ENCODE measurements at places on chromosomes 11 and 22.

DNA sequence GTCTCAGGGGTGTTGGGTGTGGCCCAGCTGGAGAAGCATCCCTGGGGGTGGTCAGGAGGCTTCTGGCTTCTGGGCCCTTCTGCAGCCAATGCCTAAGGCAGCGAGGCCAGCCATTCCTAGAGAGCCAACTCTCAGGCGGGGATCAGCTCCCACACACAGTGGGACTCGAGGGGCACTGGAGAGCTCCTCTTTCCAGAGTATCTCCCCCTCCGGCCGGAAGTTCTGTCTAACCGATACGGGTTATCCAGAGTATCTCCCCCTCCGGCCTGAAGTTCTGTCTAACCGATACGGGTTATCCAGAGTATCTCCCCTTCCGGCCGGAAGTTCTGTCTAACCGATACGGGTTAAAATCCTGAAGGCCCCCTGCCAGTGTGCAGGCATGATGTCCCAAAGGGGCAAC lies 71.2 kb upstream of the B3GAT1 start:
- DNase-seq = no peak

- peak; percentile 55 for DNase-seq
Measured at GRCh38 chr11:79441461-79441875, 638 bp upstream of the TENM4 start.

DNA sequence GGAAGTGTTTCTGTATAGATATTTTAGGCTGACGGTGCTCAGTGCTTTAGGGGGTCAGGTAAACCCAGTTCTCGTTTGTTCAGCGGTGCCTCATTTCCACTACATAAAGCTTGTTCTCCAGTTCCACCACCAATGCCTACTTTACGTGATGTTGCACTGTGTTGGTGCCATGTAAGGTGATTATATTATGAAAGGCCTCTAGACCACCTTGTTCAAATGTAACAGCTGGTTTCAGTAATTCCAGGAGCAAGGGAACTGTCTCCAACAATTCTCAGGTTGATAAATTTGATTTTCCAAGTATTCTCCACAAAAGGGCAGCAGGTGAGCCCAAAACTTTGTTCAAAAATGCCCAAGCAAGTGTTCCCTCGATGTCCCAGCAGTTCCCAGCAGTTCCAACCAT lies 83.7 kb upstream of the SEPTIN5 start:
- DNase-seq = no peak

DNA sequence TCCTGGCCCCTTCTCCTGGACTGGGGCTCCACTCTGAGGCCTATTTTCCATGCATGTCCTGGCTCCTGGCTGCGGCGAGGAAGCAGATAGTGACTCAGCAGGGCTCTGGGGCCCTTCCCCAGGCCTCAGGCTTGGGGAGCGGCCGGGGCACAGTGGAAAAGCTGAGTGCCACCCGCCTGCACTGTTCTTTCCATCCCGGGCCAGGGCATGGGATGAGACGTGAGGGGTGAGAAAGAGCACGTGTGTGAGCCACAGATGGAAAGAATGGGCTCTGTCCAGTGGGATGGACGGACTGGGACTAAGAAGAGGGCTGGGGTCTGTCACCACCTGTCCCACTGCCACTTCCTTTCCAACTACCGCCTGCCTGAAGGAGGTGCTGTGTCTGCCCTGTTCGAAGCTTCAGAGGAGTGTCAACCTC lies 12.8 kb downstream of the SLC37A2 start:
- no peak for DNase-seq

DNA sequence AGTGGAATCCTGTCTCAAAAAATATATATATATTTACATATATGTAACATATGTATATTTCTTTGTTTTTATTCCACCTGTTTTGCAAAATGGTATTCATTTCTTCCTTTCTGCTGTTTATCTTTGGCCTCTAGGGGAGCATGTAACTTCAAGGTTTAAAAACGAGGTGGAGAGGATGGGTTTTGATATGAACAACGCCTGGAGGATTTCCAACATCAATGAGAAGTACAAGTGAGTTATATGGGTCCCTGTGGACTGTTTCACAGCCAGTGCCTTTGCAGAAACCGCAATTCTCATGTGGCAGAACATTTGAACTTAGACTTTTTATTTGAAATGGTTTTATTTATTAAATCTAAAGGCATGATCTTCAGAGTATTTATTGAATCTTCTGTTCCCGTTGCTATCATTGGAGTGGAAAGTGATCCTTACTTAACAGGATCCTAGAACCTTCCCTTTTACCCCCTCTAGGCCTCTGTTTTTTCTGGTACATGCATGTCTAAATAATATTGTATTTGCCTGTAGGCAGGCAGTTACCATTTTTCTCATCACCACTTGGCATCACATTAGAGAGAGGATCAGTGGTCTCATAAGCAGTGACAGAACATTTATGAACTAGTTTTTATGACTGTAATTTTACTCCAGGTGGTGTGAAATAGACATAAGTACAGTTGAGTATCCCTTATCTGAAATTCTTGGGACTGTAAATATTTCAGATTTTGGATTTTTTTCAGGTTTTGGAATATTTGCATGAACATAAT lies 81.5 kb upstream of the HORMAD2 start:
- no peak for DNase-seq
